ENCODE measurements at places on chromosomes 7 and 10. TPM values are rescaled to one million over a fixed set of nuclear protein-coding genes. Genes with fewer than 3 reads are reported as not detected.

The C10orf95 gene
- total RNA-seq, result not detected

The BET1 gene
- total RNA-seq, result 43.5 TPM

The ACSM6 gene
- total RNA-seq, result not detected

The FAM25G gene
- total RNA-seq, result not detected

The HGF gene
- 7.4 TPM for total RNA-seq

The DOCK4 gene
- total RNA-seq, result 54.9 TPM

The TYW1B gene
- total RNA-seq, result 5.7 TPM

The NOS3 gene
- 33.8 TPM for total RNA-seq

The COMMD3 gene
- total RNA-seq, result 4.1 TPM

The ASZ1 gene
- total RNA-seq, result not detected

DNA sequence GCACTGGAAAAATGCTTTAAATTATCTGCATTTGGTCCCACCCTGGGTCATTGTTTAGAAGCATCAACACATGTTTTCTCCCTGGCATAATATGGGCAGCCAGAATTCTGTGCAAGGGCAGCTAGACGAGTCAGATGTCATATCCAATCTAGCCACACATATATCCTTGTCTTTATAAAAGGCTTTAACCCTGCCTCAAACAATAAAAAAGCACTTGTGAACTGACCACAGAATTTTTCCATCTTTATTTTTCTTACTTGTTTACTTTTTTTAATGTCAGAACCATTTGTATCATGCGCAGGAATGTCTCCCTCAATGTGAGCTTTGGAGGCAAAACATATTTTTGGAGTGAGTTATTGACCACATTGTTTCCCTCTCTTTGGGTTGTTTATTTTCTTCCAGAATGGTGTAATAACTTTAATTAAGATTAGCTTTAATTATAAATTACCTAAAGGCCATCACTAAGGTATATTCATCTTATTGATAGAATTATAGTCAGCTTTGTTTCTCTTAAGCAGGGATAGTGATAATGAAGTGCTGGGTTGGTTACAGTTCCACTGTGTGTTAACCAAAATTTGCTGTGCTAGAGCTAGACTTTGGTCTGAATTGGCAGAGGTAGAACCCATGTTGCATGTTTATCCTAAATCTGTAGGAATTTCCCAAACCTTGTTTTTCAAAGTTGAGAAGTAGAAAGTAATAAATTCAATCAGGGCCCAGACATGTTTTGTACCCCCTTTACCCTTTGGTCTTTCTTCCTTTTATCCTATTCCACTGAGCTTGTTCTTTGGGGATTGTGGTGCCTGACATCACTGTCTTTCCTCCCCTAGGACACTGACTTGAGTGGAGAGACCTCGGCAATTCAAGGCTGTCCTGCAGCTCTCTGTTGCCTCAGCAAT lies 1078.4 kb downstream of the KCNMA1 start:
- DNase-seq, result no peak

GRCh38 chr7:24372961-24373955 lies 89.3 kb downstream of the NPY start:
- DNase-seq, result no peak

- no peak for DNase-seq
Observed at GRCh38 chr7:65809259-65809981, 63.5 kb upstream of the VKORC1L1 start.

- DNase-seq, result no peak
Observed at GRCh38 chr10:121873236-121873635, 54.6 kb downstream of the ATE1 start.

DNA sequence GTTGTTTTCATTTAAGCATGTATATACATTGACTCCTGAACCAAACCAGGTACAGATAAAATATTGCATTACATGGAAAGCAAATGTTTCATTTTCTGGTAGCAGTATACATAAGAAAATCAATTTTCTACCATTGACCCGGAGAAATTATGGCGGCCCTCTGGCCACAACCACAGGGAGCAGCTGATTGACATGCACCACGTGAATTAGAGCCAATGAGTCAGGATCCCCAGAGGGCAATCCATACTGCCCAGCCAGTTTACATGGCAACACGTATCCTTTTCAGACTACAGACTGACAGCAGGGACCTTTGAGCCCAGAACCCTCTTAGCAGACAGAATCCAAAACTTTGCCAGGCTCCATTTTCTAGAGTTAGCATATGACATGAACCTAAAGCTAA lies 272.2 kb upstream of the NEBL start:
- DNase-seq, result no peak

DNA sequence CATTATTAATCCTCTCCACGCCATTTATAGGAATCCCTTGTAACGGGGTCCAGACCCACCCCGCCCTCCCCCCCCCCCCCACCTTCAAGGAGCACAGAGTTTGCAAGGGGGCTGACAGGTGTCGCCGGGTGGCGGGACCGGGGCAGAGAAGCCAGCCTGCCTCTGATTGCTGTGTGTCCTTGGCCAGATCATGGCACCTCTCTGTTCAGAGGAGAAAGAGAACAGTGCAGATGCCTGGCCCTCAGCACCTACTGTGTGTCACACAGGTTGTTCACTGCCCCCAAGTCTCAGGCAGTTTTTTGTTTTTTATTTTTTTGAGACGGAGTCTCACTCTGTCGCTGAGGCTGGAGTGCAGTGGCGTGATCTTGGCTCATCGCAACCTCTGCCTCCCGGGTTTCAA lies 5.4 kb upstream of the MICALL2 start:
- DNase-seq, result no peak

GRCh38 chr7:45106-46090 lies 147.0 kb upstream of the FAM20C start:
- no peak for DNase-seq

DNA sequence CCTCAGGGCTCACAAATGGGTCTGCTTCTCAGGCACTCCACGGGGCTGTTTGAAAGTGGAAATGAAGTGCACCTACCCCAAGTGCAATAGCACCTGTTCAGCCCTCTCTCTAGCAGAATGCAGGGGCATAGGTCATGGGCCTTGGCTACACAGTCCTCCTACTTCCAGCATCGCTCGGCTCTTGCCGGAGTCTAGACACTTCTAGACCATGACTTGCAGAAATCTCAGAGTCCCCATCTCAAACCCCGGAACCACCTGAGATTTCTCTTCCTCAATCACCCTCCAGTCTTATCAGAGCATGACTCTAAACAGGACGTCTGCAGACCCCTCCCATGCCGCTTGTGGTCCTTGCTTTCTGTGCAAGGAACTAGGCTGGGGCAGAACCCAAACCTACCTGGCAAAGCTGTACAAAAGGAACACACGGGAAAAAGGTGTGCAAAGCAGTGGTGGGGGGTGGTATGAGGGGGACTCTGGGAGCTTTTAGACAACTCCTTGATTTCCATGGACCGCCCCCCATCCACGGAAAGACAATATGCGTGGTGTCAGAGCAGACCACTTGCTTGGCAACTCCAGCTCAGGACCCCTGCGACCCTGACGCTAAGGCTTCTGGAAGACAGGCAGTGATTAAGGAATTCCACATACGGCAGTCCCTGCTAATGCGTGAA lies 13.8 kb downstream of the TMEM273 start:
- no peak for DNase-seq

DNA sequence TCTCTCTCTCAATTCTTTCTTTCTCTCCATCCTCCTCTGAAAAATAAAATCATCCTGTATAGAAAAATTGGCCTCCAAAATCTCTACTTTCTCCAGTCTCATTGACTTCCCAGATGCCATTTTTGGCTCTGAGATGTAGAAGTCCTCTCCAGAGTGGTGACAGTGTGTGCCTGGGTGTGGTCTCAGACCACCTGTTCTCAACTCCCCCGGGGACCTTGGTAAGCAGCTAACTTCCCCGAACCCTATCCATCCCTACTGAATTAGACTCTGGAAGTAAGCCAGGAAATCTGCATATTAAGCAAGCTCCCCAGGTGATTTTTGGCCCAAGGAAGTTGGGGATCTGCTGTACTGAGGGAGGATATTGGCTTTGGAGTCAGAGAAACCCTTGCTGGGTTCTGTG lies 120.5 kb downstream of the WDR11 start:
- no peak for DNase-seq

DNA sequence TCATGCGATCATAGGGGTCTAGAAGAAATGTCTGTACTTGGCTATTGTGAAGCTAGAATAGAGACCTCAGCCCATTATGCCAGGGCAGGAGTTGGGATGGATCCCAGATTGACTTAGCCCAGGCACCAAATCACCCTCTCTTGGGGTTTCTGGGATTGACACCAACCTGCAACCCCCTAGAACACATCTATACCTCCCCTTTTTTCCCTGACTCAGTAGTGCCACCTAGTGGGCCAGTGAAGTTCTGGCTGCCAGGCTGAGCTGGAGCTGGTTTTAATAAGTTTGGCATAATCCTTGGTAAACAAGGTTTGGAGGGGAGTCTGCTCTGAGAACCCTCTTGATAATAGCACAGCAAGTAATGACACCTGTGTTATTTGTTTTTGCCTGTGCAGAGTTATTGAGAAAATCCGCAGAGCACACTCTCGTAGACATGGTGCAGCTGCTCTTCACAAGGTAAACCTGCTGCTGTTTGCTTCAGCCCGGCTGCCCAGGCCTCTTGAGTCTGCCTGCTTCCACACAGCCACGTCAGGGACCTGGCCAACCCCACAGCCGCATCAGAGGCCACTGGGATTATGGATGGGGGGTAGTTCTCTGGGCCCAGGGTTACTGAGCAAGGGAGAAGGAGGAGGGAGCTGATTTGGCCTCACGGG lies 43.3 kb upstream of the NFKB2 start:
- peak; percentile 85 for DNase-seq

DNA sequence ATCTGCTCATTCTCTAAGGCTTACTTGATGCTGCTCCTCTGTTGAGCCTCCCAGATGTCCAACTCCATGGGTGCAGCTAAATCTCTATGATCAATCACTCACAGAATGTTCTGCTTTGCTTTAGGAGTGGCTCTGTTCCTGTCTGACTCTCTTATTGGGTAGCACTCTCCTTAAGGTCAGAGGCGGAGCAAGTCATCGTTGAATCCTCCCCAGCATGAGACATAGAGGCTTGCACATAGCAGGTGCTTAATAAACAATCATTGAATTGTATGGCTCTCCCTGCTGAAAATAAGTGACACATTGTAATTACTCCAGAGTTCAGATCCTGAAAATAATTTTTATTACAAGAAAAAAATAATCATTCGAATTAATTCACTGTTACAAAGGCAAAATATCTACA lies 69.7 kb downstream of the NPS start:
- DNase-seq, result no peak

DNA sequence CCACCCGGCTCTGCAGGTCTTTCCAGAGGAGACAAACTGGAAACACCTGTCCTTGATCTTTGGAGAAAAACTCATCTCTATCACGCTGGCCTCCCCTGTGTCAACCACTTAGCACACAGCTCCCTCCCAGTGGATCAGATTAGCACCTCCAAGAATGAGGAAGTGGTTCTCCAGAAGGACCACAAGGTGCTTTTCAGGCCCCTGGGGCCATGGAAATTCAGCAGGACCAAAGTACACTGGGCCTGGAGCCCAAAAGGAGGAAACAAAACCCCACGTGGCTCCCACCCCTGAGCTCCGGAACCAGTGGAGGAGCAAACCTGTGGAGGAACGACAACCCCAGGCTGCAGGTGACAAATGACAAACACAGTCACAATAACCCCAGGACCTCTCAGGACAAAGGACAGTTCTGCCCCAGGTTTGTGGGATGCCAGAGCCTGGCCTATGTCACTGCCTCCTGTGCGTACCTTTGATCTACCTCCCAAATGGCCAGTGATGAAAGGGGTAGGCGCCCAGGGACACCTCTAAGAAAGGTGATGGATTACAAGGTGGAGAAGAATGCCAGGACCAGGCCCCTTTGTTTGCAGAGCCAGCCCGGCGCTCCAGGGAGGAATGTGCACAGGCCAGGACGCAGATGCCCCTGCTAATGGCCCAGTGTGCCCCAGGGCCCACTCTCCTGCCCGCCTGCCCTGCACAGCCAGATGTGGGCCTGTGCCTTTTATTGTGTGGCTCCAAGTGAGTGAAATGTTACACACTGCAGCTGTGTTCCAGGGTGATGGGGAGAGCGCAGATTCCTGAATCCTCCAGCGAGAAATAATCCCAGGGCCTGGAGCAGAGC lies 5.7 kb downstream of the TNS3 start:
- peak; percentile 87 for DNase-seq

DNA sequence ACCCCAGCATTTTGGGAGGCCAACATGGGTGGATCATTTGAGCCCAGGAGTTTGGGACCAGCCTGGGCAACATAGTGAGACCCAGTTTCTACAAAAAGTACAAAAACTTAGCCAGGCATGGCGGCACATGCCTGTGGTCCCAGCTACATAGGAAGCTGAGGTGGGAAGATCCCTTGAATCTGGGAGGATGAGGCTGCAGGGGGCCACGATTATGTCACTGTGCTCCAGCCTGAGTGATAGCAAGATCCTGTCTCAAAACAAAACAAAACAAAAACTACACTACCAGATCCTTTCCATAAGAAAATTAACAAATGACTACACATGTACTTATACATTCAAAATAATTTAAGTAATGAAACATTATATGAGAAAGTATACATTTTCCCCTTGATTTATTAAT lies 116.4 kb upstream of the KLF6 start:
- no peak for DNase-seq

GRCh38 chr7:22386206-22386858 lies 29.4 kb upstream of the RAPGEF5 start:
- no peak for DNase-seq

GRCh38 chr10:24707445-24707844 lies 16.2 kb downstream of the ARHGAP21 start:
- no peak for DNase-seq

- no peak for DNase-seq
Observed at GRCh38 chr10:14518149-14518548, 187.4 kb upstream of the FRMD4A start.

DNA sequence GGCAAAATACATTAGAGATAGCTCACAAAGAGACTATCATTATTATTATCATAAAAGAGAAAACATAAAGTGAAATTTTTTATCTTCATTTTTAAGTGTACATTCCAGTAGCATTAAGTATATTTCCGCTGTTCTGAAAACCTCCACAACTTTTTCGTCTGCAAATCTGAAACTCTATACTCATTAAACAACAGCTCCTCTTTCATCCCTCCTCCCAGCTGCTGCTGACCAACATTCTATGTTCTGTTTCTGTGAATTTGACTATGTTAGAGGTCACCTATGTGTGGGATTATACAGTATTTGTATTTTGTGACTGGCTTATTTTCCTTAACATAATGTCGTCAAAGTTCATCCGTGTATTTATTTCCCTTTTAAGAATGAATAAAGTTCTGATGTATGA lies 429.3 kb upstream of the TPK1 start:
- DNase-seq, result no peak

DNA sequence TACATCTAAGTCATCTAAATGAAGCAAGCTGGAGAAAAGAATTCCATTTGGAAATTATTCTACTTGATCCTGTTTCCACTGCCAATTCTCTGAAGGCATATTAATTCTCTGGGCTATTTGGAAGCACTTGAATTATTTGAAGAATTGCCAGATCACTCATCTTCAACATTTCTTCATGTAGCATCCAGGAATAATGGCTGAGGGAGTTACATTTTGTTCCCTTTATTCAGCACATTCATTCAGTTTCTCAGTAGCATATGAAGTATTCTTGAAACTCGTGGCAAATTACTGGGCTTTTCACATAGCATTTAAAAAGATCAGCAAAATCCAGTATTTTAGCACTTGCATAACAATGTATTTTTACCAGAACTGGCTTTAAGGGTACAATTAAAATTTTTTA lies 127.1 kb upstream of the VIPR2 start:
- no peak for DNase-seq

Measured in stomach (tissue), 19 donors.